BJ (cell line): ENCODE measurements at places on chromosomes 3 and 15. TPM values are rescaled to one million over a fixed set of nuclear protein-coding genes. Genes with fewer than 3 reads are reported as not detected.

DNA sequence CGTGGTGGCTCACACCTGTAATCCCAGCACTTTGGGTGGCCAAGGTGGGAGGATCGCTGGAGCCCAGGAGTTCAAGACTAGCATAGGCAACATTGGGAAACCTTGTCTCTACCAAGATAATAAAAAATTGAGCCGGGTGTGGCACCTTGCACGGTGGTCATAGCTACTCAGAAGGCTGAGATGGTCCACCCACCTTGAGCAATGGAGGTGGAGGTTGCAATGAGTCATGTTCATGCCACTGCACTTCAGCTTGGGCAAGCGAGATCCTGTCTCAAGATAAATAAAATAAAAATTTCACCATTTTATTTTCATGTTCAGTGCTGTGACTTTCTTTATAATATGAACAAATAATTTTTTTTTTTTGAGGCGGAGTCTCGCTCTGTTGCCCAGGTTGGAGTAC lies 12.5 kb downstream of the MAPK6 start:
- DNase-seq = no peak

DNA sequence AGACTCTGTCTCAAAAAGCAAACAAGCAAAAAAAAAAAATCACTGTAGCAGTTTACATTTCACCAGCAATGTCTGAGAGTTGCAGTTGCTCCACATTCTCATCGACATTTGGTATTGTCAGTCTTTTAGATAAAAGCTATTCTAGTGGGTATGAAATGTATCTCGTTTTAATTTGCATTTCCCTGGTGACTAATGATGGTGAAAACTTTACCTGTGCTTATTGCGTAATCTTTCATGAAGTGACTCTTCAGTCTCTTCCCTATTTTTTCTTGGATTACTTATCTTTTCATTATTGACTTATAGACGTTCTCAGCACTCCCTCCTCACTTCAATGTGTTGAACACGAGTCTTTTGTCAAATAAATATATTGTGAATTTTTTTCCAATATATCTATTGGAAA lies 37.2 kb upstream of the CLSTN2 start:
- DNase-seq = no peak

- DNase-seq = peak; percentile 98
Observed at GRCh38 chr3:129485721-129486663, 42.4 kb upstream of the RHO start.

DNA sequence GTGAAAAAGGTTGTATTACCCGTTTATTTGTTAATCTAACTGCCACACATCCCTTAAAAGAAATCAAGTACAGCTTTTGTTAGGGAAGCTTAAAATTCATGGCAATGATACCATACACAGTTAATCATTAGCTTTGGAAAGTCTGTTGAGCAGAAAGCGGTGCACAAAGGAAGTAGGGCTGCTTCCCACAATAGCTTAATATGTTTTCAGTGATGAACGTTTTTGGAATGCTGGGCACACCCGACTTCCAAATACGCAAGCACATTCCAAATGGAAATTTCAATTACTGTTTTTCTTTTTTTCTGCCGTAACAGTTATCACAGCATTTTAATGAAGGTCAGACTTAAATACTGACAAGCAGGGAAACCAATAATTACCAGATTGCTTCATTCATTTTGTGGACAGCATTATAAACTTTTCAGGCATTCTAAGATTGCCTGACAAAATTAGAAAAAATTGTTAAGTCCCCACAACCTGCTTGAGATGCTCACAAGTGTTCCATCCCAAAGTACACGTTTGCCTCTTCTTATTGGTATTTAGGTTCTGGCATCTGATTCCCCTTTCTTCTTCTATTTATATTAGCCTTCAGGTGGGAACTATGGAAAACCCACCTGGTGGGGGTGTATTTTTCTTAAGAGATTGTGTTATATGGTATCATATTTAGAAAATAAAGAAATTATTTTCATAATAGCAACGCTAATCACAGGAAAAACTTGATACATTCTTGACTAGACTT lies 1.1 kb upstream of the ECT2 start:
- DNase-seq = peak; percentile 93

DNA sequence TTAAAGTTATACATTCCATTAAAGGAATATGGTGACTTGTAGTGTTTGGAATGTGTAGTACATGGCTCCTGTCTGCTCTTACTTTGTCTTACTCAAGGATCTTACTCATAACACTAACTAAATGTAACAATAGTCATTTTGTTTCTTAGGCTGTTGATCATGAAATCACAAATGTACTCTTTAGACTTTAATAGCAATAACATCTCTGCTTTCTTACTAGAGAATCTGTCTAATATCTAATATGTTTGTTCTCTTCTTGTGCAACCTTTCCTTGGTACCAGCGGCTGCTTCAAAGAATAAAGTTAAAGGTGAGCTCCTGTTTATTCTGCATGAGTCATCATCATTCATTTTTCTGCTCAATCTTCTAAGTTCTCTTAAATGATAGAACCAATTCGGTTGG lies 767.5 kb downstream of the CADM2 start:
- DNase-seq = no peak

DNA sequence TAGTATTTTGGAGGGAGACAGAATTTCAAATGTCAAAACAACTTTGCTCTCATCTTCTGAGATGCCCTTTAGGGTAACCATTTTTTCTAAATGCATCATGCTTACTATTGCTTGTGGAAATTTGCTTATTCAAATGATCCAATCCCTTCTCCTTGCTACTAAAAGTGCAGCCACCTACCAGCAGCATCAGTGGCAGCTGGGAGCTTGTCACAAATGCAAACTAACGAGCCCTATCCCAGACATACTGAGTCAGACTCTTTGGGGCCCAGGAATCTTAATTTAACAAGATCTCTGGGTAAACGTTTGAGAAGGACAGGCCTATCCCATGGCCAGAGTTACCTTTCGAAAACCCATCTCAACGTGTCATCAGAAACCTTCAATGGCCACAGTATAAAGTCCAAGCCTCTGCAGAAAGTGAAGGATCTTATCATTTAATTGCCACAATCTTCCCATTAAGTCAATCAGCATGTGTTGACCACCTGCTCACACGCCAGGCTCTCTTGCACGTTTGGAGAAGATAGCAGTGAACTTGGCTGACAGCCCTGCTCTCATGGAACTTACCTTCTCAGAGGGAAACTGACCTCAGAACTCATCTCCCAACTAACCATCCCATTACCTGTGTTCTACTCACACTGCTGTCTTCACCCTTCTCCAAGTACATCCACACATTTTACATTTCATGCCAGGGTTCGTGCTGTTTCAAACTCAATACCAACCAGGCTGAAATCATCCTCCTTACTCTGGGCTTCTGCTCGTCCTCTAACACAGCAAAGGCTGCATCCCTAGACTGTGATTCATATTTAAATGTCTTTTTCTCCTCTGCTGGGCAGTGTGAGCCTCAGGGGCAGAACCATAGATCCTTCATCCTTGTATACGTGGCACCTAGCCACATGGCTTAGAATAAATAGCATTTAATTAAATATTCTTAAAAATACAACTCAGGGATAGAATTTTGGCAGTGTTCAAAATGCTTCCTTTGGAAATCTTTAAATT lies 24.8 kb upstream of the VGLL4 start:
- no peak for DNase-seq

- DNase-seq = no peak
Observed at GRCh38 chr3:71035314-71035713, 548.2 kb downstream of the FOXP1 start.

DNA sequence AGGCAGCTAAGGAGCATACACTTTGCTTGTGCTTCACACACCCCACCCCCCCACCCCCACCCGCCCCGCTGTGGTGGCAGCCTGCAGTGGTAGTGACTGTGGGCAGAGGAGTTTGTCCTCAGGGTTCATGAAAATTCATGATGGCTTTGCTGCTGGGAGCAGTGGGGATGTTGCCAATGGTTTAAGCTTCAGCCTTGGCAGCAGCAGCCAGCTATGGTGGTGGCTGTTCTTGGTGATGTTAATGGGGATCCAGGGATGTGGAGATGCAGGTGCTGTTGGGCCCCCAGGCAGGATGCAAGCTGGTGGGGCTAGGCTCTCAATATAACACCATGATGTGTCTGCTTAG lies 55.8 kb downstream of the TNFAIP8L3 start:
- DNase-seq = no peak

HYAL1 gene
- 0.10 and 0.12 TPM in 2 replicates for polyA plus RNA-seq

FAM227B gene
- 5.0 and 8.4 TPM in 2 replicates for polyA plus RNA-seq

MME gene
- 208 and 273 TPM in 2 replicates for polyA plus RNA-seq
